ENCODE measurements at places on chromosomes 2 and 18. TPM values are rescaled to one million over a fixed set of nuclear protein-coding genes. Genes with fewer than 3 reads are reported as not detected.

The DUSP2 gene
- 13.6 TPM for total RNA-seq

DNA sequence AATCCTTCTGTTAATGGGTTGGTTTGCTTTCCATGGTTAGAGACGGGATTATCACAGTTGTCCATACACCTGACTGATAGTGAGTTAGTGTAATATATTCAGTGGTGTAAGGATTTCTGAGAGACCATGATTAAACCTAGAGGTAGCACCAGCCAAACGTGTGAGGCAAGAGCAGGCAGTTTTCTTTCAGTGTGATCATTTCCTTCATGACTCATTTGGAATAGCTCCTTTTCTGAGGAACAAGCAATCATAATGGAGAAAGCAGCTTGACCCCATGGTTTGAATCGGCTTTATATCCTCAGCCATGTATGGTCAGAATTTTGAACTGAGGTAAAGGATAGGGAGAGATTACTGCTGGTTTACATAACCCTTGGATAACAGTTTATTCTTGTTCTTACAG lies 2.9 kb downstream of the MXD1 start:
- H3K36me3 ChIP-seq, result no peaks in the 10 kb centered on the region
- no peak for DNase-seq
- H3K4me3 ChIP-seq, result no peak overlapping the region
- no peaks in the 10 kb centered on the region for H3K4me1 ChIP-seq
- no peak overlapping the region for H3K27ac ChIP-seq

DNA sequence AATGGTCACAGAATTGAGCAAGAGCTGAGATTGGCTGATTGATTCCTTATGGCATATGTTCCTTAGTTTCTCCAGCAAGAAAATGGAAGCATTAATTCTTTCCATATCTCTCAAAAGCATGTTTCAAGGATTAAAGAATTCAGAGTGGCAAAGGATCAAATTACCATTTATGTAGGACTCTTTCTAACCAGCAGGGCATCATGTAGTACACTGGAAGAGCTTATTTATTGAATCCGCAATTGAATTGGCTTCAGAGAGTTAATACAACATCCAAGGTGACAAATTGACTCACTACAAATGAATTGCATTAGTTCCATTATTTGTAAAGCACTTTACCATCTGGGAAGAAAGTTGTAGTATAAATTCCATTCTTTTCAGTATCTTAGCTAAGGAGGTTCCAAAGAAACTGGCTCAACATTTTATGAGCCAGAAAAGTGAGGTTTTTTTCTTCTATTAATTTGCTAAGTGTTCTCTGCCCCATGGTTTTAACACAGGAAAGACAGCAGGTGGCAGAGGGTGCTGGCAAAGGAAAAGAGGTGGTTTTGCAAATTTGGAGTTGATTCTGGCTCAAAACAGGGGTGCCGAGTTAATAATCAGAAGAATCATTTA lies 409.9 kb downstream of the MTX2 start:
- H3K4me3 ChIP-seq, result no peak overlapping the region
- no peak overlapping the region for H3K27ac ChIP-seq
- no peaks in the 10 kb centered on the region for H3K27me3 ChIP-seq
- DNase-seq, result no peak

- H3K4me3 ChIP-seq, result no peak overlapping the region
- no peak for DNase-seq
These were observed 635.1 kb upstream of the DDX18 start for GRCh38 chr2:117179405-117179804.

DNA sequence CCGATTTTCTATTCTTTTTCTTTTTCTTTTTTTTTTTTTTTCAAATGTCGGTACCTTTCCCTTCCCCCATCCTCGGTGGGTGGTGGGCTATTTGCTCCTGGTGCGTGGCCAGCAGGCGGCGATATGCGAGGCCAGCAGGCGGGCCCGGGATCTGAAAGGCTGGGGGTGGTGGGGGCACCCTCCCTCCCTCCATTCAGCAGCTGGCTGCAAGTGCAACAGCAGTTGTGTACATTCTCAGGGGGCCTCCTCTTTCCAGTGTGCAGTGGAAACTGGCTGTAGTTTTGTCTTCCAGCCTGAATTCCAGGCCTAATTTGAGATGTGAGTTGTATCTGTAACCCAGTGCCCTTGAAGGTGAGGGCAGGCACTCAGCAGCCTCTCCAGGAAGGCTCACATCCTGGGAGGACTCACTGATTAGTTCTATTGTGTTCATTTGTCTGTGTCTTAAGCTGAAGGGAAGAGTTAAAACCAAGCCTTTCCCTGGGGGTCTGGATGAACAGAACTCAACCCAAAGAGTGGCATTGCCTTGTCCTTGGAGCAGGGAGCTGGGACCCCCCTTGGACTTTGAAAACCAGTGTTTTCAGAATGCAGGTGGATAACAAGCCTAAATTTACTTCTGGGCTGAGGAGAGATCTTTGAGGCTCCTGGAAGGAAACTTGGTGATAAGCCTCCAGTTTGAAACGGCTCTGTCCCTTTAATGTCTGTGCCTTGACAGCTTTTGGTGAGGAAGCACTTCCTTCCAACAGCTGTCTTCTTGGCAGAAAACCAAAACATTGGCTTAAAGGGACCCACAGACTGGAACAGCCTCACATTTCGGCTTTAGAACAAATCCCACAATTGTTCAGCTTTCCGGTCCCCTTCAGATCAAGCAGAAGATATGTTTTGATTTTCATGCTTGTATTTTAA lies 3.3 kb downstream of the MYCN start:
- H3K27ac ChIP-seq, result peak overlapping the region; percentile 57
- peaks cover 5% of the 10 kb centered on the region for H3K36me3 ChIP-seq
- DNase-seq, result peak; percentile 76
- H3K27me3 ChIP-seq, result no peaks in the 10 kb centered on the region
- peaks cover 19% of the 10 kb centered on the region for H3K4me1 ChIP-seq

The ECEL1 gene
- total RNA-seq, result 8.9 TPM

DNA sequence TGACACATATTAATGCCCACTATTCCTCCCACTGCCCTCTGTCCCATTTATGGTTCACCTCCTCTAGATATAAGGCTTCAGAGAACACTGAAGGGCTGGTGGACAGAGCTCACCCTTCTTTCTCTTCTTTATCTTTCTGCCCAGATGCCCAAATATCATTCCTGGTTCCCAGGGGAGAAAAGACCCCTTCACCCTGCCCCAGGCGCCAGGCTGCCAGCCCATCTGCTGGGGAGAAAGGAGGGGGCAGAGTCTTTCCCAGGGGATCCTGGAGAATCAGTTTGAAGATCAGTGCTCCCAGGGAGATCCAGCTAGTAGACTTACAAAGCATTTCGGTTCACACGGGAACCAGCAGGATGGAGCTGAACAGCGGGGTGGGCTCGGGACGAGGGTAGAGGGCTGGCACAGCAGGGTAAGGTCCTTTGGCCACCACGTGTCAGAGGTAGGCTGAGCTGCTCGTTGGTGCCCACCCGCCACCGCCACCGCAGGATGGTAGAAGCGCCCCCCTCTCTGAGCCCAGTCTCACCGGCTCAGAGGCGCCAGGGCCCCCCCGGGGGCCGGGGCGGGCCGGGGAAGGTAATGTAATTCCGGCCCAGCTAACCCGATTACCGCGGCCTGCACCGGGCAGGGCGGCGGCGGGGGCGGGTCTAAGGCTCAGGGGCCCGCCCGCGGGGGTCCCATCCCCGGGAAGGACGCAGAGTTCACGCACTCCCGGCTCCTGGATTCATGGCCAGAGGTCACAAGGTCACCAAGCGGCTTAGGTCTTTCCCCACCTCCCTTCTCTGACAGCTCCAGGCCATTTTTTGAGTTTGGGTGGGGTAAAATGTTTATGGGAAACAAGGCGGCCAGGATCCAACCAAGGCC lies 1.3 kb upstream of the TLX2 start:
- no peaks in the 10 kb centered on the region for H3K27me3 ChIP-seq
- DNase-seq, result no peak
- H3K36me3 ChIP-seq, result no peaks in the 10 kb centered on the region
- no peak overlapping the region for H3K4me3 ChIP-seq

The SERPINB5 gene
- not detected for total RNA-seq

DNA sequence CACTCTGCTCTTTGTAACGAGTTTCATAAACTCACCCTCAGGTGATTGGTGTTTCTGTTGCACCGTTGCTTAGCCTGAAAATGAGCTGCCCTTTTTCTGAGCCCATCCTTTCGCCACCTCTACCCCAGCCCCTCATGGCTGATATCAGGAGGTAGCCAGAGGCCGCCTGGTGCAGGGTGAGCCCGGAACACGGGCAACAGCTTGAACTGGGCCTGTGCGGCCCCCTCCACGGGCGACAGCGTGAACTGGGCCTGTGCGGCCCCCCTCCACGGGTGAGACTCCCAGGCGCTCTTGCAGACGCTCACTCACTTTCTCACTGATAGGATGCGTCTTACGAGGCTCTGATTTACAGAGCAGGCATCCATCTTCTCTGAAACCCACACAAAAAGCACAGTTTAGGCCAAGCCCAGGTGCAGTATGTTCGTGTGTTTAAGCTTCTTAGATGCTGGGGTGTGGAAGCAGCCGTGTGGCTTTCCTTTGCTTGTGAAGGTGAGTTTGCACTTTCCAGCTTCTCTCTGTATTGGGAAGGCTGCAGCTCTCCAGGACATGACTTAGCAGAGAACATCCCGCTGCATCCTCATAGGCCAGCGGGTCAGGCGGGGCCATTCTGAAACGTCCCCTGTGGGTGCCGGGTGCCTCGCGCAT lies 83.5 kb downstream of the NFATC1 start:
- no peak overlapping the region for H3K4me3 ChIP-seq
- H3K27ac ChIP-seq, result no peak overlapping the region
- no peaks in the 10 kb centered on the region for H3K36me3 ChIP-seq

The SRD5A2 gene
- total RNA-seq, result not detected

DNA sequence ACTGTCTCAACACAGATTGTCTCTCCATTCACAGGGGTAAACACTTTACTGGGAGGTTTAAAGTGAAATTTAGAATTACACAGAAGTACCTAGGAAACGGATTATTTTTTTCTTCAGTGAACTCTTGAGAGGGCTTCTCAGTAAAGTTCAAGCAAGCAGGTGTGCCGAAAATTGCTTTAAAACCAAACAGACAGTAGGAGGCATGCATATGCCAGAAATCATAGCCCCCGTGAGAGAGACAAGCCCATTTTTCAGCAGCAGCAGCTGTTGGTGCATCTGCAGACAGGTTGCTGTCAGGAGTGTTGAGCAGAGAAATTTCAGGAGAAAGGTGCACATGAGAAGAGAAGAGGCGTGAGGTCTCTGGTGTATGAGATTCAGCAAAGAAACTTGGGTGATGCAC lies 2115.5 kb upstream of the CELF4 start:
- DNase-seq, result no peak
- H3K27ac ChIP-seq, result no peak overlapping the region
- no peaks in the 10 kb centered on the region for H3K36me3 ChIP-seq

DNA sequence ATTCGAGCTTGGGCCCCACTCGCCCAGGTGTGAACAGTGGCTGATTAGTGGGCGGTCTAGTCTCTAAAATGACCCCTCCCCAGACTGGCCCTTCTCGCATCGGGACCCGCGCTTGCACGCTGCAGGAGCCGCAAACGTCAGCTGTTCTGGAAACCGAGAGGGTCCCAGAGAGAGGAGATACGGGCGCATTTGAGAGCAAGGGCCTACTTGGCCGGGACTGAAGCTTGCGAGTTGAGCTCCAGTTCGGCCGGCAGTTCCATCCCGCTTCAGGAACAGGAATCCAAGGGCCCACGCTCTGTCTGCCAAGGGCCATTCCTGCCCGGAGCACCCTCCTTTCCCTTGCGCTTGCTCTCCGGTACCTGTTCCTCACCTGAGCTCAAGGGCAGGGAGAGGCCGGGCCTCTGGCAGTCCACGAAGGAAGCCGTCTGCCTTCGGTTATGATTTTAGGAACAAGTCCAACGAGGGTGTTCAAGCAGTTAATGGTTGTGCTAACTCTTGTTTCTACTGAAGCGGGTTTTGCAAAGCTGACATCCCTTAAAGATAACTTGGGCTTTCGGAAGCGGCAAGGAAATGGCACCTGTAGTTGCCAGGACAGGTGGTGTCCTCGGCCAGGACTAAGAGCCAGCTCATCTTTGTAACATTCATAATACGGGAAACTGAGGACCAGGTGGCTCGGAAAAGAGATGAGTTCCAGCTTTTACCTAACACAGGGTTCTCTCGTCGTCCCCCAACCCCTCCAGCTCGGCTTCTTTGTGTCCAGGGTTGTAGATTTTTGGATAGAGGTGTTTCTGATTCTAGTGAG lies 3.9 kb upstream of the DLX1 start:
- H3K36me3 ChIP-seq, result no peaks in the 10 kb centered on the region
- no peaks in the 10 kb centered on the region for H3K4me1 ChIP-seq
- DNase-seq, result no peak
- no peak overlapping the region for H3K4me3 ChIP-seq
